D341Med (cell line): ENCODE measurements at places on chromosomes 1 and 21.
A peak's percentile ranks its signal among the peaks of the same experiment; 100 is the strongest.

GRCh38 chr21:28513428-28513827 is 479.2 kb downstream of the LTN1 start:
- no peak for DNase-seq

- peak; percentile 31 for DNase-seq
Observed at GRCh38 chr21:25862596-25862995, 127.8 kb downstream of the GABPA start.

GRCh38 chr21:25562660-25563059 is 44.6 kb downstream of the MRPL39 start:
- no peak for DNase-seq

DNA sequence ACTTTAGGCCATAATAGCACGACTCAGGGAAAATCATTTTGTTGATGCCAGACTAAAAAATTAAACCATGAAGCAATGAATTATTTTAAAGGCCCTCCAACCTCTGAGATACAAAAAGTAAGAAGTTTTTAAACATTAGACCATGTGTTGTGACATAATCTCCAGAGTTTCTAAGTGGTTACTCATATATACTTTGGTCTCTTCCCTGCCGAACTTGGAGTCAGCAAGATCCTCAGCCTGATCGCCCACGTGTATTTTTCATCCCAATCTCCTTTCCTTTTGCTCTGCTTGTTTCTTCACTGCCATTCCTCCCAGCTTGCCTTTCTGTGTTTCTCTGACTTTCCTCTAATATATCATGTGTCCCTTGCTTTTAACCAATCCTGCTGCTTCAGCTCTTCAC is 3.8 kb downstream of the ARV1 start:
- no peak for DNase-seq

- no peak for DNase-seq
Observed at GRCh38 chr1:187527346-187527745, 698.6 kb downstream of the PLA2G4A start.

DNA sequence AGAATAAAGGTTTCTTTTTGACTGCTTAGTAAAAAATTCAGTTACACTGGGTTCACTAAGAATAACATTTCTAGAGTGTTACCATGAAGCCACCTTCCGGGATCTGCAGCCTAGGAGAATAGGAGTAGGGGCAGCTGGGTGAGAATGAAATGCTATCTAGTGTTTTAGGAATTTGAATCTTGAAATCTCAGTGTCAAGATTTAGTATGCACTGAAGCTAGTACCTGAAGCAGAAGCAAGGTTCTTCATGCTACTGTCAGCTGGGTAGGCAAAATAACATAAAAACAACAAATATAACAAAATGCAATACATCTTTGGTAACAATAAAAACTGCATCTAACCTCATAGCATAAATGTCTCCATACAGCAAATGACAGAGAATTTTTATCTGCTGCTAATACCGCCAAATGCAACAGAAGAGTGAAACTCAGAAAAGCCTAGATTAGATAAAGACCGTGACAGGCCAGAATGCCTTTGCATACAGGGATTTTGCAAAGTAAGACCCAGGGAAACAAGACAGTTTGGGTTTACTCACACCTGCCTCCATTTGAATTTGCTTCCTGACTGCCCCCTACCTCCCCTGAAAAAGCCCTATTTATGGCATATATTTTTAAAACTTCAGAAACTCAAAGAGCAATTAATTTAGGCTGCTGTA is 58.2 kb downstream of the GADD45A start:
- DNase-seq, result no peak

DNA sequence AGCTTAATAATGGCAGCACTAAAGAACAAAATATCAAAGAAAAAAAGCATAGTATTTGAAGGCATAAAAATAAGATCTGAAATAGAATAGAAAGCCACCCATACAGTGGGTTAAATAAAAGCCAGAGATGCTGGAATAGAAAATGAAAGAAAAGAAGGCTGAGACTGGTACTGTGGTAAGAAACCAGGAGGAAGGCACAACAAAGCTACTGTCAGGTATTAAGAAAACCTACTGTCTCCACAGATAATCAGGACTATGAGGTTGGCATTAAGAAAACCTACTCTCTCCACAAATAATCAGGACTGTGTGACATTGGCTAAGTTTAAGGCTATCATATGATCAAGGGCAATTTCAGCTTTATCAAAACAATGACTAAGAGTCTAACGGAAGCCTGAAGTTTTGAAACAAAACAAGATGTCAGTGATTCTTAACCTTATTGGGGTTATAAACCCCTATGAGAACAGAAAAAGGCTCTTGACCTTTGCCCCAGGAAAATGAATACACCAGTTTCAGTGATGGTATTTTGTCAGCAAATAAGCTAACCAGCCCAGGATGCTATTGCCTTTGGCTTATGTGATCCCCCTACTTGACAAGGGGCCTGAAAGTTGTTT is 24.4 kb downstream of the MCOLN2 start:
- DNase-seq, result no peak

DNA sequence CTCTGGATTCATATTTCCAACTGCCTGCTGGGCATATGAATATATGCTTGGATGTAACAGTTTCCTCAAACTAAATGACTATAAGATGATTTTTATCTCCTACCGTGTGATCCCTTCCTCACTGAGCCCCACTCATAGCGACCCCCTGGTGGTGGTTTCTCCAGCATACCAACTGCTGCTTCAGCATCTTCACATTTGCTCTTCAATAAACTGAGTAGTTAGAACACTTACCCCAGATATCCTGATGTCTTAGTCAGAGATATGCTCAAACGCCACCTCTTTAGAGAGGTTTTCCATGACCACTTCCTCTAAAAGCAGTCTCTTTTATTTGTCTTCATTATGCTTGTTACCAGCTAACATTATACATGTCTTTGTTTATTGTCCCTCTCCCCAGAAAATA is 10.2 kb upstream of the HNRNPR start:
- DNase-seq, result no peak

- DNase-seq, result no peak
Observed at GRCh38 chr1:65092691-65093090, 55.3 kb upstream of the AK4 start.

DNA sequence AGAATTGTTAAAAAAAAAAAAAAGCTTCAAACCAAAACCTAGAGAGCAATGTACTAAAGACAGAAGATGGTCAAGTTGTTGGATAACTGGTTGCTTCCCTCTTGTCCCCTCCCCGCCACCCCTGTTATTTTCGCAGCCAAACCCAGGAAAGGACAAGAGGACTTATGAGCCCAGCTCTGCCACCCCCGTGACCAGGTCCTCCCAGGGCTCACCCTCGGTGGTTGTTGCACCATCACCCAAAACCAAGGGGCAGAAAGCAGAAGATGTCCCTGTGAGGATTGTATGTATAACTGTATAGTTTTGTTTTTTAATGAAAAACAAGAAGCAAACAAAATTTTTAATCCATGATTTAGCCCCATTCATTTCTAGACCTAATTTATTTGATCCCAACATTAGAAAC is 69.4 kb downstream of the VPS26C start:
- no peak for DNase-seq

- DNase-seq, result no peak
Observed at GRCh38 chr1:234199476-234200127, 173.7 kb upstream of the COA6 start.

- no peak for DNase-seq
Observed at GRCh38 chr1:248714248-248714647, 11.7 kb upstream of the OR14I1 start.

- no peak for DNase-seq
Observed at GRCh38 chr1:93784538-93784937, 94.5 kb downstream of the DNTTIP2 start.

- DNase-seq, result no peak
Observed at GRCh38 chr1:42956739-42957138, 1.9 kb downstream of the SLC2A1 start.

DNA sequence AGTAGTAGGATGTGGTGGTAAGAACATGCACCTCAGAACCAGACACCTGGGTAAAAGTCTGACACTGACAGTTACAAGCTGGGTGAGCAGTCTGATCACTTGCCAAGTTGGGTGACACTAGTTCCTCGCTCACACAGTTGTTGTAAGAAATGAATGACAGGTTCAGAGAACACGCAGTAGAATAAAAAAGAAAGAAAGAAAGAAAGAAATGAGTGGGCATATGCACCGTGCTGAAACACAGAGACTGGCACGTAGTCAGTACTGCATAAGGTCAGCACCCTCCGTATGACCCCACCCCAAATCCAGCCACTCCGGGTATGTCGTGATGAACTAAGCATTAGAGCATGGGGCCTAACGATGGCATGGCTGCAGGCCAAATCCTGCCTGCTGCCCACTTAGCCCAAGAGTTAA is 90.6 kb downstream of the GLUL start:
- DNase-seq, result no peak

GRCh38 chr1:201381130-201381529 is 3.6 kb upstream of the TNNT2 start:
- no peak for DNase-seq

GRCh38 chr1:110763149-110763548 is 88.4 kb upstream of the KCNA3 start:
- no peak for DNase-seq

DNA sequence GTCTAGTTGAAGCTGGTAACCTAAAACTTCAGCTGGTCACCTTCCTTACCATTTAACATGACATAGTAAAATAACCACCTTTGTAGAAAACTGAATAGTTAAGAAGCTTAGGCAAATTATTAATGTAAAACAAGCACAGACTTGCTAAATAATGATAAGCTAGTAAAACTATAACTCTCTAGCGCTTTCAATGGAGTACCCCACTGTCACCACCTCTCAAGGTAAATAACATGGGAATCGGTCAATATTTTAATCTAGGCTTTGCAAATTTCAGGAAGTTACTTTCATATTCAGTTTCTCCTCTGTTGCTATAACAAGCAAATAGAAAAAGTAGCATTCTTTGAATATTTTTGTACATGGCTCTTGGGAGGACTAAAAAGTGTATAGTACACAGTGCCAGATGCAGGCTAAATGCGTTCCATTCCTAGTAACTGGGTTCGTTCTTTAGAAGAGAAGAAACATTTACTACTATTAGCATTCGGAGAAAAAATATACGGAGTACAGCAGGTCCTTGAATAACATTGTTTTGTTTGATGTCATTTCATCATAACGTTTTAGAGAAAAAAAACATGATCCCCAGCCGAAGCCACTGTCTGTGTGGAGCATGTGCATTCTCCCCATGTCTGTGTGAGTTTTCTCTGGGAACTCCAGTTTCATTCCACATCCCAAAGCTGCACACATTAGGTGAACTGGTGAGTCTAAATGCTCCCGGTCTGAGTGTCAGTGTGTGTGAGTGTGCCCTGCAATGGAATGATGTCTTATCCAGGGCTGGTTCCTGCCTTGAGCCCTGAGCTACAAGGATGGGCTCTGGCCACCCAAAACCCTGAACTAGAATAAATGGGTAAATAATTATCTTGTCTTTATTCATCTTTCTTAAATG is 52.5 kb downstream of the EPRS1 start:
- no peak for DNase-seq

GRCh38 chr1:192053531-192053971 is 104.7 kb upstream of the RGS18 start:
- DNase-seq, result no peak

DNA sequence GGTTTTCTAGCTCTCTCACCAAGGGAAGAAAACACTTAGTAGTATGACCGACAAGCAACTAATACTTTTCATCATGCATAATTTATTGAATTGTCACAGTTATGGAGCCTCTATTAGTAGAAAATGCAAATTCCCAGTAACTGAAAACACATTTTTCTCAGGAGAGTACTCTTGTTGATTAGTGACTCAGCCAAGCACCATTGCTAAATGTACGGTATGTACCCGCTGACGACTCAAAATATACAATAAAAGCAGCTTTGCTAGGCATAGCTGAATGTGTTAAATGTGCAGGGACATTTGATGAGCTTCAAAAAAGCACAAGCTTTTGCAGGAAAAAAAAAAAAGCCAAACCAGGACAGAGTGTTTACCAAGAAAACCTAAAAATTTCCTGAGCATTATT is 63.9 kb downstream of the WDR64 start:
- DNase-seq, result no peak

DNA sequence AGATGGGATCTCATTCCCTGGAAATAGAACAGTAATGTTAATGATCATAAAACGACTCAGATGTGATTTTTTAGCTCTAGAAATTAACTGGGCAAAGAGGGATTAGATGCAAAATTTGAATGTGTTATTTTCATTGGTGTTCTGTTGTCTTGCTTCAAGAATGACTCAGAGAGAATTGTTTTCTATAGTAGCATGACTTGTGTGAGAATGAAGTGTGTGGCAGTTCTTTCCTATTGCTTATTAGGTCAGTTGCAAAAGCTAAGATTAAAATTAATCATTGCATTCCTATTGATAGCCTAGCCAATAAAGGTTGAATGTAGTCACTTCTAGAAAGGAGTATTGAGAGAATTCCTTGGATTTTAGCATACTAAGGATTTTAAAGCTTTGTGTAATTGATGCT is 22.9 kb downstream of the SPEN start:
- no peak for DNase-seq

GRCh38 chr1:50110151-50110550 is 1.4 kb downstream of the ELAVL4 start:
- no peak for DNase-seq

- no peak for DNase-seq
Observed at GRCh38 chr1:245874942-245875580, 632.0 kb downstream of the SMYD3 start.

DNA sequence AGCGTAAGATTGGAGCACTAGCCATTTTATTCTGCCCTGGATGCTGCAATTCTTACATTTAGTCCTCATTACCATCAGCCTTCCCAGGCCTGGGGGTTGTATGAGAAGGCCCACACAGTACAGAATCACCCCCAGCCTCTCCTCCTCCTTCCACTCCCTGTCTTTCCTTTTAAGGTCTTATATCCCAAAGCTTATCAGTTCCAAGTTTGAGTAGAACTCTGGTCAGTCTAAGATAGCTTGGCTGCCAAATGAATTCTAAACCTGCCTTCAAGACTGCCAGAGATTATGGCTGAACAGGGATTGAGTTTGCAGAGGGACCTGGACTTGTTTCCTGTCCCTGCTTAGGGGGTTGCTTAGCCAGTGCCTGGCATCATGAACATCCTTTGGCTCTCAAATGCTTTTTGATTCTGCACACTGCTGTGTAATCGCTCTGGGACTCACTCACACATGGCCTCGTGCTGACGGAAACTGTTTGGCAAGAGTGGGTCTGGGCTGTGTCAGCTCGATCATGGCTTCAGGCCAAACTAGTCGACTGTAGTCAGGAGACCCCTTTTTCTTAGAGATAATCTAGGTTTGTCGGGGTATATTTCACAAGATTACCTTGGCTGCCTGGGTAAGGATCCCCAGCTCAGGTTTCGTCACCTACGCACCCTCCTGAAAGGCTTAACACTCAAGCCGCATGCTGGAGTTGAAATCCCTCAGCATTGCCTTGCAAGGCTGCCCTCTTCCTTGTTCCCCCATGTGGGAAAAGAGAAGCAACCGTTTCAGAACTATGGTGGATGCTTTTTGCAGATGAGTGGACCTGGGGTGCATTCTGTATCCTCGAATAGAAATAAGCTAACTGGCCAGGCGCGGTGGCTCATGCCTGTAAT is 252.6 kb downstream of the NFIA start:
- DNase-seq, result no peak

GRCh38 chr1:156858959-156859522 is at the start of gene INSRR:
TSS of gene INSRR (minus strand) at chr1:156859117. CDS start at chr1:156858621, 496 bp downstream.
- DNase-seq, result peak; percentile 62

DNA sequence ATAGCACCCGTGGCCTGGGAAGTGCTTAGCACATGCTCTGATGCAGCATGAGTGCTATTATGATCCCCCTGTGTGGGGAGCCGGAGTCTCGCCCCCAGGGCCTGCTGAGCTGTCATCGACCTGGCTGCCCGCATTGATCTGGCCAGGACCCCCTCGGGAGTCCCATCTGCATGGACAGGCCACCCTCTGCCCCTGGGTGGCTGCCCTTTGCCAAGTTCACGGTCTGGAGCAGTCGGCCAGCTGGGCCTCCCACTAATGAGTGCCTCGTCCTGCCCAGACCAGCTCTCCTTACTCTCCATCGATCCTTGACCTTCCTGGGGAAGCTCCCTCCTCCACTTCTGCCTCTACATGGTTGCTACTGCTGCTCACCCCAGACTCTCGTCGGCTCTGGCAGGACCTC is 121.8 kb upstream of the RUNX3 start:
- DNase-seq, result no peak
